NCI-H748 treated with DMSO at 0.1 percent for 48 hours (cell line): ENCODE measurements at places on chromosomes 7 and 10.

DNA sequence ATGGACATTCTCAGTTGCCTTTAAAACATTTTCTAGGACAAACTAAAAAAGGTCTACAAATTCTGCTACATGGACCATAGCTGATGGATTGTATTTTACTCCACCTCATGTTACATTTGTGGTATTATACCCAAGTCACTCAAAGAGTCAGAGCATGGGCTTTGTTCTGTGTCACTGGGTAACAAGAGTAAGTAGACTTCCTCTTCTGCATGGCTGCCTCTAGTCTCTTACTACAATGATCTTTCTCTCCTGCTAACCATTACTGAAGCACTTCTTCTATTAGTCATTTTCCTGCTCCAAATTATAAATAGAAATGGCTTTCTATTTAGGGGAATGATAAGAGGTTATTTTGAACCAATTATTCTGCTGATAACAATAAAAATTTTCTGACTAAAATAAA, 727.4 kb upstream of the NRP1 start:
- DNase-seq, result no peak

DNA sequence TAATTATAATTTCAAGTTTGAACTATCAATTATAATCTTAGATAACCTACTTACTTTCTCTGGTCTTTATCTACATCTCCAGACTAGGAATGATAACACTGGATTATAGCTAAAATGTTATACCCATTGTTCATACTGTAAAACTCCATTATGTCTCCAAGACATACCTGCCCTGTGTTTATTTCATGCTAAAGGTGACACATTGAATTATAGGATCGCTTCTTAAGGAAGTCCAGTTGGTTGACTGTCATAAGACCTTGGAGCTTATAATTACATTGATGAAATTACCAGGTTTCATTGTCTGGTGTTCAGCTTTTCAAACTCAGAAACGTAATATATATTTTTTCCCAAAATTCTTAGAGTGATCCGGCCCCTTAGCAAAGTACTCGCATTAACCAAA, 15.5 kb upstream of the HERC4 start:
- DNase-seq, result no peak

GRCh38 chr10:80512031-80512526, 25.6 kb upstream of the SH2D4B start:
- DNase-seq, result no peak

- no peak for DNase-seq
Measured at GRCh38 chr7:143367972-143368371, 5.5 kb upstream of the FAM131B start.

- no peak for DNase-seq
Measured at GRCh38 chr7:105911961-105912575, 35.7 kb upstream of the ATXN7L1 start.

DNA sequence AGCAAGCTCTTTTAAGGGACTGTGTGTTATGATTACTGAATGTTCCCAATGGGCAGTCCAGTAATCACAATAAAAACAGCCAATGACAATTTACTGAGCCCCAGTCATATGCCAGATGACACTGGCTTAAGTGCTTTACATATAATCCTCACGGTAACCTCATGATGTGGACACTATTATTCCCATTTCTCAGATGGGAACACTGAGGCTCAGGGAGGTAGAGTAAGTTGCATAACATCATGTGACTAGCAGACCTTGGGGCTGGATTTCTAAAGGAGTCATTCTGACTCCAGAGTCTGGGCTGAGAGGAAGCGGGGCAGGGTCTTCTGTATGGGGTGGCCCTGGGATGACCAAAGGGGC, 7.6 kb upstream of the RBM20 start:
- no peak for DNase-seq

DNA sequence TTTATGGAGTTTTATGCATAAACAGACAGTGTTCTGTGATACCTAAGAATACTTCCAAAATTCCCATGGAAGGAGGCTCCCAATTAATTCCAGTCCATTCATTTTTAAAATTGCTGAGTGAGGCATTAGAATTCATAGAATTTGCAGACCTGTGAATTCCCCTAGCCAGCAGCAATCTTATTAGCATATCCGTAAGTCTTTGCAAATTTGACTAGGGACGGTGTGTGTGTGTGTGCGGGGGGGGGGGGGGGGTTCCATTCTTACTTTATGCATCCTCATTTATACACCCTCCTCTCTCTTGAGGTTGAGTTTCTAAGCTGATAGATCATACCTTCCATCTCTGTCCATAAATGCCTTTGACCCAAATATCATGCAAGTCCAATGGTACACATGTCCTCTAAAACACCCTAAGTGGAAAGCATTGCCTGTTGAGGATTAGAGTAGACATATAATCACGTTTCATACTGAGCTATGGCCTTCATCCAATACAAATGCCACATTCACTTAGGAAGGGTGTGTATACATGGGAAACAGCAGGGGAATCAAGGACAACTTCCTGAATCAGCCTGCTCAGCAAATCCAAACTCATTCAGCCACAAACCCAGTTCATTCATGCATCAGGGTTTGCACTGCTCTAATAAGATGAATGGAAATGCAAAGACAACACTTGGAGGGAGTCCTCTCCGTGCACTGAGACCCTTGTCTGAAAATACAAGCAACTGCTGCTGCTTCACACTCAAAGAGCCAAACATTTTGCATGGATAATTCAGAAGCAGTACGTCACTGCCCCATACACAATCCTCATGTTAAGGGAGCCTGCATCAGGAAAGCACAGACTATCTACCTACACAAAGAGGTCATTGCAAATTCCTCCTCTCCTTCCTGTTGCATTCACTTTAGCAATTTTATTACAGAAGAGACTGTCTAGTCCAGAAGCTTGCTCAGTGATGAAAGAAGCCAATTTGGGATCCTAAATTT, 350.8 kb downstream of the KCNMA1 start:
- no peak for DNase-seq

DNA sequence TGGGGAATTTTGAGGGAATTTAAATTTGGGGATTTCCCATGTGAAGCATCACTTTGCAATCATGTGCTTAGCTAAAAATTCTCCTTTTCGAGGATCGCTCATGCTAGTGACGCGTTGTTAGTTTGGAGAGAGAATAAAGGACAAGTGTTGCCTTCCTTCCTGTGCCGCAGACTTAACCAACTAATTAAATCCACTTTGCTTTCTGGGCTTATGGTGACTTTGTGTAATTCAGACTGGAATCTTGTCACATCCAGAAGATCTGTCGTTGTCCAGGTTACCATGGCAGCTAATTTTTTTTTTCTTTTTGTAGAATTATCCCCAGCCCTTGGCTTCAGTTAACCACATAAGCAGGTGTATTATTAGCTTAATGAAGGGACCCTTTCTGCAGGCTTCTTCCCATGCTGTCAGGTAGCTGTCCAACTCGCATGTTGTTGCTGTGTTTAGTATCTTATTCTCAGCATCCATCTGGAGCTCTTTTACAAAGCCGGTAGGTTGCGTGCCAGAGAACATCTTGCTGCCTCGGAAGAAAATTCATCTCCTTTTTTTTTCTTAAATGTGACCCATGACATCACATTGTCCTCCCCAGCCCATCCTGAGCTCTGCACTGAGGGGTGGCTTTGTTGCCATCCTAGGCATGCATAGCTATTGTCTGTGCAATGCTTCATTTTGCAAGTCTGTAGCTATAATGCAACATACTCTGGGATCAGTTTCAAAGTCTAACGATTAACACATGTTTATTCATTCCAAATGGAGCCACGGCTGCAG, 47.2 kb upstream of the NRP1 start:
- DNase-seq, result no peak

- DNase-seq, result no peak
Measured at GRCh38 chr10:30967650-30968410, 63.8 kb downstream of the ZNF438 start.

DNA sequence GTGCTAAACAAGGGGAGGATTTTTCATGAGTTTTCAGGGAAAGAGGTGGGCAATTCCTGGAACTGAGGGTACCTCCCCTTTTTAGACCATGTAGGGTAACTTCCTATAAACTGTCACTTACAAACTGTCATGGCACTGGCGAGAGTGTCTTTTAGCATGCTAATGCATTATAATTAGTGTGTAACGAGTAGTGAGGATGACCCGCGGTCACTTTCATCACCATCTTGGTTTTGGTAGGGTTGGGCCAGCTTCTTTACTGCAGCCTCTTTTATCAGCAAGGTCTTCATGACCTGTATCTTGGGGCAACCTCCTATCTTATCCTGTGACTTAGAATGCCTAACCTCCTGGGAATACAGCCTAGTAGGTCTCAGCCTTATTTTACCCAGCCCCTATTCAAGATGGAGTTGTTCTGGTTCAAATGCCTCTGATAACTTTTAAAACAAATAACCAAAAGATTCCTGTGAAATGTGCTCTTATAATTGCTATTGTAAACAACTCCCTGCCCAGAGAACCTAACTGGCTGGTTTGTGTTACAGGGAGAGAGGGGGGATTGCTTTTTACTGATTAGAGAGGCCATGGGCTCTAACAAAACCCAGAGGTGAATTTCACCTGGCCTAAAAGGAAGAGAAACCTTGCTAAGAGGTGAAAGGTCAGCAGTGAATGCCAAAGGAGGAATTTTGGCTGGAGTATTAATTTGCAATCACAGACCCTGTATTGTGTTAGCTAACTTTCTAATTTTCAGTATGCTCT, 64.3 kb downstream of the EEPD1 start:
- DNase-seq, result no peak

DNA sequence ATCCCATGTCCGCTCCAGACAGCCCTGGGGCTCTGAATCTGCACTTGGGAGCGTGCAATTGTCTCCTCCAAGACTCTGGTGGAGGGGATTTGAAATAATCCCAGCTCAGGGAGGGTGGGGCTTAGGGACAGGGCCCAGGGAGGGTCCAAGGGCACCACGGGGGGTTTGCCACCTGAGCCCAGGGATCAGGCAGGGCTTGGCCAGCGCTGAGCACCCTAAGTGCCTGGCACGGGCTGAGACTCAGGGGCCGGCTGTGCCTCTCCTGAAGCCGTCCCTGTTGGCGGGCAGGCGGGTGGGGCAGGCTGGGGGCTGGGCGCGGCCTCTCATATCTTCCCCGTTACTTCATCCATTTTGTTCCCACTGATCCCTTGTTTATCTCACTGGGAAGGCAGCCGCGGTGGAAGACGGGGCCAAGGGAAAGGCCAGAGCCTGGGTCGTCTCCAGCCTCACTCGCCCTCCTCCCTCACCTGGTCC, 41.8 kb upstream of the ELN start:
- DNase-seq, result no peak

GRCh38 chr7:157519798-157520244, 183.0 kb downstream of the DNAJB6 start:
- no peak for DNase-seq

DNA sequence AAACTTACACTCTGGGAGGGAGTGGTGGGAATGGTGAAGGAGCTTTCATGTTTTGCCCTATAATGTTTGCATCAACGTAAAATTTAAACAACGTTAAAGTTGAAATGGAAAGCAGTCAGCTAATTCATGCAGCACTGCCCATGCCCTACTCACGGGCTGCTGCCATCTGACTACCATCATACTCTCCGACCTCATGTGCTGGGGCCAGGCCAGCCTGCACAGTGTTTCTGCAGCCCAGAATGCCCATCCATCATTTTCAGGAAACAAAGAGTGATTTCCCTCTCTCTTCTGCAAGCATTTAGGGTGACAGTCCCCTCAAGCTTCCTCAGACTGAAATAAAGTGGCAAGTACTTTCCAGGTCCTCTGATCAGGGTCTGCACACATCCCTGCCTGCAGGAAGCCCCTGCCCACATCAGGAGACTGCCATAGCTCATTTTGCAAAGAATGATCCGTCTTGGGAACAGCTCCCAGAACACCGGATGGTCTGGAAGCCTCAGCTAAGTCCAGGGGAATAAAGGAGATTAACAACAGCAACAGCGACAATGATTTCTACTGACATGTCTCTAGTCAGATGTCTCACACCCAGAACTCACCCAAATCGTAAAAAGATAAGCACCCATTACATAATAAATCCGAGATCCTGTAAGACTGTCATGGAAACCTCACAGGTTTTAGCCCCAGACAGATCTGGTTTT, 40.3 kb downstream of the ARHGAP22 start:
- DNase-seq, result no peak

DNA sequence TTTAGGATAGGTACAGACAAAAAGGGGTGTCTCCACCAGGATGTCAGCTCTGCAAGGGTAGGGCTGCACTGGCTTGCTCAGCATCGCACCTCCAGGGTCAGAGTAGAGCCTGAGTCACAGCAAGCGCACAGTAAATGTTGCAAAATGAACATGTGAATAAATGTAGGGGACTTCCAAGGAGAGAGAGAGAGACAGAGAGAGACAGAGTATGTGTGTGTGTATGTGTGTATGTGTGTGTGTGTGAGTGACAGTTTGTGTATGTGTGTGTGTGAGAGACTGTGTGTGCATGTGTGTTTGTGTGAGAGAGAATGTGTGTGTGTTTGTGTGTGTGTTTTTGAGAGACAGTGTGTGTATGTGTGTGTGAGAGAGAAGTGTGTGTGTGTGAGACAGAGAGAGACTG, 163.3 kb downstream of the RPS24 start:
- DNase-seq, result no peak

- no peak for DNase-seq
Measured at GRCh38 chr10:89204621-89205185, 2.4 kb downstream of the CH25H start.

GRCh38 chr10:78199005-78199725, 165.5 kb downstream of the RPS24 start:
- peak; percentile 73 for DNase-seq

DNA sequence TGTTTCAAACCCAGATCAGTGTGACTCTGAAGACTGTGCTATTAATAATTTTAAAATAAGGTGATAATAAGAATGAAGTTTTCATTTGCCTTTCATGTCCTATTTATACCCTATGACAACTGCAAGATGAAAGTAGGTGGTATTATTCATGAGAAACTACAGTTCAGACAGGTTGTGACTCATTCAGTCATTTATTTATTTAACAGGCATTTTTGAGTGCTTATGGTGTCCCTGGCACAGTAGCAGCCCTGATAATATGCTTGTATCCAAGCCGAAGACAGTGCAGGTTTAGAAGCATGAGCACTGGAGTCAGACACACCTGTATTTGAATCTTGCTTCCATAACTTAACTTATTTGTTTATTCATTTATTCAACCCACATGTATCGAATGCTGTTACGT, 87.1 kb downstream of the FZD1 start:
- DNase-seq, result no peak

DNA sequence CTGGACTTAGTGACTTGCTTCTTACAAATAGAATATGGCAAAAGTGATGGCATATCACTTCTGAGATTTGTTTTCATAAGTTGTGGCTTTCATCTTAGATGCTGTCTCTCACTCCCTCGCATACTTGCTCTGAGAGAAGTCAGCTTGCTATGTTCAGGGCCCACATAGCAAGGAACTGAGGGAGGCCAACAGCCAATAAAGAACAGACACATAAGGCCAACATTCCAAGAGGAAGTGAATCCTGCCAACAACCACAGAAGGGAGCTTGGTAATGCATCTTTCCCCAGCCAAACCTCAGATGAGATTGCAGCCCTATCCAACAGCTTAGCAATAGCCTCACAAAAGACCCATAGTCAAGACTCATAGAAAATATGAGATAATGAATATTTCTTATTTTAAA, 39.2 kb upstream of the DMTF1 start:
- DNase-seq, result no peak

DNA sequence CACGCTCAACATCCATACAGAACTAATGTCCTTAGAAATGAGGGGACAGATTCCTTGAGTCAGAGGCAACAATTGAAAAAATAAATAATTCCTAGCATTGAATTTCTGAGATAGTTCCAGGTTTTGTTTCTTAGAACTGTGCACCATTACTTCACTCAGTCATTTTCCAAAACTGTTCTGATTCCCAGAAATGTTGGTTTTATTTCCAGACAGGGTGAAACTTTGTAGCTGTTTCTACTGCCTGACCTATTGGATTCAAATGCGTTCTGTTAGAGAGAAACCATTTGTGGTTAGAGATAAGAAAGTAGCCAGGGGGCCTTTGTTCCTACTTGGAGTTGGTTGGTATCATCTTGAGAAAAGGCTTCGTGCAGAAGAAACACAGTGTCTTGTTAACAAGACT, 8.1 kb upstream of the DEPP1 start:
- no peak for DNase-seq
